ENCODE measurements at places on chromosomes 4 and X.

DNA sequence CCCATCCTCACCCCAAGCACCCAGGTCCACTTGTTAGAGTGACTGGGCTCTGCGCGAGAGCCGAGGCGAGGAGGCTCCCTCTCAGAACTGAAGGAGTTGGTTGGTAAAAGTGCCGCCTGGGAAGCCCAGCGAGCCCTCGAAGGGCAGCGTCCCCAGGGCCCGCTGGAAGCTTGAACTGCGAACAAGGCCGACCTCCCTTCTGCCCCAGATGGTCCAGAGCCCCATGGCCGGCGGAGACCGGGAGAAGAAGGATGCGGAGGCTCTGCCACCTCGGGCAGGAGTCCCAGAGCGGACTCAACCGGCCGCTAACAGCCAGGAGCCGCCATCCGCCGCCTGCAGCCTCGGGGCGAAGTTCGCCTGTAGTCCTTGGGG, 116.3 kb upstream of the TEX13C start:
- no peak for DNase-seq

- DNase-seq: no peak
These were observed 96.5 kb downstream of the WWC2 start for GRCh38 chr4:183195534-183195933.

DNA sequence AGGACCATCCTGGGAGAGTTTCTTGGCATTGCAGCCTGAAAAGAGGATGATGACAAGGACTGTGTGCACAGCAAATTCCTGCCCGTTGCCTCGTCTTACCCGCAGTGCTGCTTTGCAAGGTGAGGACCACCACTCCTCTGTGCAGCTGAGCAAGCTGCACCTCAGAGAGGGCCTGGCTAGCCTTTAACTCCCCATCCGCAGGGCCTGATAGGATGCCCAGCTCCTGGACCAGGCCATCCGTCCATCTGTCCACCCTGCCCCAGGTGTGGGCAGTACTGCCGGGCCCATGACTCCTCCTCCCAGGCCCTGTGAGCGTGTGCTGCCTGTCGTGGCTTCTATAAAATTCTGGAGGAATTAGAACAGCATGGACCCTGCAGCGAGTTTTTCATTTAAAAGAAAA, 43.9 kb upstream of the PPP2R2C start:
- DNase-seq: no peak

DNA sequence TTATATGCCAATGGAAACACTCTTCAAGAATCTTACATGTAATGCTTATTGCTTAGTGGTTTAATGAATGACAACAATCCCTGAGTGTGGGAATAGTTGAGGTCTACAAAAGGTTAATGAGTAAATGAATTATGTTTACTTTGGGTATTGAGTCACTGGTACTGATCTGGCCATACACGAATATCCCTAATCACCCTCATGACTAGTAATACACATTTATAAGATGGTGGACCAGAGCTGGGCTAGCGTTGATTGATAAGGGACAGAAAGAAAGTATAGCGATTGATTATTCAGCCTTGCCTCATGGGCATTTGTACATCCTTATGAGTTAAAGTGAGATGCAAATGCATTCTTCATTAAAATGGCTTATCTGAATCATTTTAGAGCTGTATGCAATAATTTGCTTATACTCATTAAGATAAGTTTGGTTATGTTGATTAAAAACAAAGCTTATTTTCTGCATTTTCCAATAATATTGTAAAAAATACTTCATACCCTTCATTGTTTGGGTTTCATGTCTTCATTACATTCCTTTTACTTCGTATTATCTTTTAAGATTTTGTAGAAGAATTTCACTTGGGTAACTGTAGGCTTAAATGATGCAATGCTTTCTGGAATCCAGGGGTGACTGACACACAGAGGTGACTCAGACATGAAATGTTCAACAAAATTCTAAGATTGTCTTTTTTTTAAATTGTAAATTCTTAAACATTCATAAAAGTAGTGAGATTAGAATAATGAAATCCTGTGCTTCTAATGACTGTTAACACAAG, 47.4 kb downstream of the FGF2 start:
- DNase-seq: no peak

DNA sequence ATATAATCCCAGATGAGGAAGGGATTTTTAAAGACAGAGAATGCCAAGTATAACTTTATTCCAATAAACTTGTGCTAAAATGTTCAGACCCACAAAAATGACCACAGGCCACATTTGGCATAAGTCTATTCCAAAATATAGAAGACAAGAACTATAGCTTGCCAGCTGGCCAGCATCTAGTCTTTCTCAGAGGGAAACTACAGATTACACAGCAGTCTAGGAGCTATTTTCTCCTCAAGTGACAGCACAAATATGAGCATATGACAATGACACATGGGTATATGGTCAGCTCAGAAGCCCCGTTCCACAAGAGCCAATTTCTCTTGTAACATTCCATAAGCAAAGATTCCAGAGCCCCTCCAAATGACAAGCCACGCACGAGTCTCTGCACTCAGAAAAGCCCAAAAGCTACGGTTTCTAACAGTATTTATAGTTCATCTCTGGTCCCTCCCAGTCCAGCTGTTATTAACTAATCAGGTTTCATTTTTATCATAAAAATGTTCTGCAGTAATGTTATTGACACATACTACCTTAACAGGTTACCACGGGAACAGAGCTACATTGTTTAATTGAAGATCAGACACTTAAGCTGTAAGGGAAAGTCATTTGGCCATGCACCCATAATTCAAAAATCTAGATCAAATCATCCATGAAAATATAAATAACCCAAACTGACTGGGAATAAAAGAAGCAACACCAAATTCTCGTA, 70.3 kb downstream of the RAB28 start:
- no peak for DNase-seq

DNA sequence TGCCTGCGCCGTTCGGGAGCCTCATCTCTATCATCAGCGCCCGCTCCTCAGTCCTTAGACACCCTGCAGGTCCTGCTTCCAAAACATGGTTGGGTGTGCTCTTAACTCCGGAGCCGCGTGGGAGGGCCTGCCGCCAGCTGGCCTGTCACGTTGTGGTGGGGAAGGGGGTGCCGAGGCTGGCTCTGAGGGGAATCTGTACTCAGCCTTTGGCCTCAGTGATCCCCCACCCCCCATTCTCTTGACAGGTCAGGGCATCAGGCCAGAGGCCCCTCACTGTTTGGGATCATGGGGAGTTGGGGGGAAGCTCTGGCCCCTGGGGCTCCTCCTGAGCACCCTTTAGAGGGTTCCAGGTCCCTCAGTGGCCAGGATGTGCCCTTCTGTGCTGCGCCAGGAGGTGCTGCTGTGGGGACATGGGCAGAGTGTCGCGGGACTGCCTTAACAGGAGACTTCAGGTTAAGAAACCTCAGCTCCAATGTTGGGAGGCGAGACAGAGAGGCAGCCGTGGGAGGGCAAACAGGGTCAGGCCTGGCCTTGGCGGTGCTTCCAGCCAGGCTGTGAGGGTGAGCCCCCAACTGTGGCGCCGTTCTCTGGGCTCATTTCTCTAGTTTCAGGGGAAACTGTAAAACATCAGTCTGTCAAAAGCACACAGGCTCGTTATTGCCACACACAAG, 33.5 kb downstream of the TRMT44 start:
- no peak for DNase-seq

- no peak for DNase-seq
These were observed 27.2 kb downstream of the MAB21L2 start for GRCh38 chr4:150609131-150609530.

- no peak for DNase-seq
These were observed 217.8 kb downstream of the SHOX start for GRCh38 chrX:848386-848785.

- DNase-seq: peak; percentile 88
These were observed 96.5 kb downstream of the SLC2A9 start for GRCh38 chr4:9924750-9925149.

DNA sequence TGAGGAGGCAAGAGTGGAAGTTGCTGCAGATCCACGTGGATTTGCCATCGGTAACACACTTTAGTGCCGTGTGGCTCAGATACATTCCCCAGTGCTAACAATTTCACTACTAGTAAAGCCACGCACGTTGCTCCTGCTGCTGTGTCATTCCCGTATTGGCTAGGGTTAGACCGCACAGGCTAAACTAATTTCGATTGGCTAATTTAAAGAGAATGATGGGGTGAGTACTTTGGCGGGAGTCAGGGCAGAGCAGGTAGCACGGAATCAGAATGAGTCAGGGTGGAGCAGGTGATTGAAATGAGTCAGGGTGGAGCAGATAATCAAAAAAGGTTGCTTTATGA, 1337.5 kb downstream of the FSTL5 start:
- DNase-seq: no peak

GRCh38 chr4:24315056-24315455, 269.3 kb downstream of the DHX15 start:
- DNase-seq: no peak

- DNase-seq: no peak
These were observed 16.3 kb downstream of the SPRY1 start for GRCh38 chr4:123412700-123413512.

DNA sequence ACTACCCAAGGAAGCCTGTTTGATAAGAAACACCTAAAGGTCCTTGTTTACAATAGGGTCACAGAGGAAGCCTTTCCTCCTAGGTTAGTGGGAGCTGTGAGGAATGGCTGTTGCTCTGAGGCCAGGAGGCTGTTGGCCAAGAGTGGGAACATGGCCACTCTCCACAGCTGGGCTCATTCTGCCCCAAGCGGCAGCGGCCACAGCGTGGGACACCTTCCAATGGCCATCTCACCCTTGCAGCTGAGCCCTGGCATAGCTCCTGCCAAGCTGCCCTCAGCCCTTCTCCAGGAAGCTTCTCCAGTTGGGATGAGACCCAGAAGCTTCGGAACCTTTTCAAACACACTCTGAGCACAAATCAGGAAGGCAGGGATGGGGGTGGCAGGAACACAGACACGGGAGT, 111.8 kb upstream of the MAP3K15 start:
- DNase-seq: no peak

GRCh38 chrX:154436983-154437752, at the start of gene GDI1:
GDI1 (plus strand) TSS chrX:154437154; CDS start chrX:154437255, 101 bp downstream.
- DNase-seq: peak; percentile 6

GRCh38 chrX:144494074-144494473, 610.2 kb downstream of the UBE2NL start:
- no peak for DNase-seq

DNA sequence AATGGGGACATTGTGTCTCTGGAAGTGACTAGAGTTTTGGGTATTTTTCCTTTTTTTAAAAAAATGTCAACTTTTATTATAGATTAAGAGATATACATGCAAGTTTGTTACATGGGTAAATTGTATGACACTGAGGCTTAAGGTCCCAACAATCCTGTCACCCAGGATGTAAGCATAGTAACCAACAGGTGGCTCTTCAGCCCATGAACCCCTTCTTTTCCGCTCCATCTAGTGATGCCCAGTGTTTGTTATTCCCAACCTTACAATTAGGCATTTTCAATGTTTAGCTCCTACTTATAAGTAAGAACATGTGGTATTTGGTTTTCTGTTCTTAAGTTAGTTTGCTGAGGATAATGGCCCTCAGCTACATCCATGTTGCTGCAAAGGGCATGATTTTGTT, 102.7 kb downstream of the GRID2 start:
- no peak for DNase-seq

DNA sequence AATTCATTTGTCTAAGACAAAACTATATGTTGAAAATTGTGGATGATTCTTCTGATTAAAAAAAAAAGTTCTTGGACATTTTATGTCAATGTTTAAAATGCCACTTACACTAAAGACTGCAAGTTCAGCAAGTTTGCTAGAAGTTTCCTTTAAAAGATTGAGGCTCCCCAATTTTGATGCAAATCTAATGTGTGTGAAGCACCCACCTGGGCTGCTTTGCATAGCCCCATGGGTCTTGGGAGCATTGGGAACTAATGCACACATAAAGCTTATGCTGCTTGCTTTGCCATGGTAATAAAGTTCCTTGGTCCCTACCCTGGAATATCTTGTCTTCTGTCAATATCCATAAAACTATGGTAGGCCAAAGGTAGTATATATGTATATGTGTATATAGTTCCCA, 725.9 kb upstream of the GRID2 start:
- DNase-seq: no peak

GRCh38 chrX:17120816-17121215, 174.4 kb downstream of the REPS2 start:
- no peak for DNase-seq

- DNase-seq: peak; percentile 23
These were observed 163.1 kb downstream of the CPE start for GRCh38 chr4:165541851-165542459.

DNA sequence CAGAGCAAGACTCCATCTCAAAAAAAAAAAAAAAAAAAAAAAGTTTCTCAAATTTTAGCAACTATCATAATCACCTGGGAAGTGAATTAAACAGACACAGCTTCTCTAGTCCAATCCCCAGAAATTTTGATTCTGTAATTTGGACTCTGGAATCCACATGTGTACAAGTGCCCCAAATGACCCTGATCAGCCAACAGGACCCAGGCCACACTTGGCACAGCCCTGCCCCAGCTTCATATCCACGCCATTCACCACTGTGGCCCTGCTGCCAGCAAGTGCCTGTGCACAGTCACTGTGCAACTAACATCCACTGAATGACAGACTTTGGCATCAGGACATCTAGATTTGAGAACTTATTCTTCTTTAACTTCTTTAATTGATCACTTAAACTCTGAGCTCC, 14.1 kb upstream of the CXCL13 start:
- no peak for DNase-seq

DNA sequence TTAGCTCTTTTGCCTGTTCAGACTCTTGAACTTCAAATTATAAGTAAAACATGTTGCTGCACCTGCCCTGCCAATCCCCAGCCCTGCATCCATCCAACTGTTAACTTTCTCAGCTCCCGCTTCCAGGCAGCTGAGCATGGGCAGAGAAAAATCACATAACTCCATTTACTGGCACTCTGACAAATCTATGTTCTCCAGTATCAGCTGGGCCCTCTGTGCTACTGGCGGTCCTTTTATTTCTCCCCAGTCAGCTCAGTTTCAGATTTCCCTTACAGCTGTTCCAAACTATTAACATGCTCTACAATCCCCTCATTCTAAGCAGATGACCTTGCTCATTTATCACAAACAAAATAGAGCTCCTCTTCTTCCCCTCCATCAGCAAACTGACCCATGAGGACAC, 240.4 kb upstream of the TET2 start:
- peak; percentile 88 for DNase-seq

DNA sequence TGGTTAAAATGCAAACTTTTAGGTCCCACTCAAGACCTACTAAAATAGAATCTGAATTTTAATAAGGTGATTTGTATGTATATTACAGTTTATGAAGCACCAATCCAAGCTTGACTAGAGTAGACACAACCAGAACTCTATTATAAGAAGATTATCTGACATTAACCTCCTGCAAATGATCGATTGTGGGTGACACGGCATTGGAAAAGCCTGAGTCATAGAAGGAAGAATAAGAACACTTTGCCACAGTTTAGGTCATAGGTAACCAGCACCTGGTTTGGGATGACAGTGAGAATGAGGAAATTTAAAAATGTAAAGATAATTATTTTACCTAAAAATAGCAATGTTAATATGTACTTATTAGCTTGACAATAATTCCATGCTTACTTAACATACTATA, 15.2 kb downstream of the PDGFC start:
- no peak for DNase-seq

- DNase-seq: no peak
These were observed 110.3 kb upstream of the PDHA2 start for GRCh38 chr4:95729596-95729995.

GRCh38 chrX:9279234-9279544, 185.7 kb upstream of the TBL1X start:
- no peak for DNase-seq

GRCh38 chr4:120266602-120267001, 200.0 kb upstream of the MAD2L1 start:
- DNase-seq: no peak

- DNase-seq: no peak
These were observed 17.4 kb upstream of the TMPRSS11F start for GRCh38 chr4:68147079-68147478.

GRCh38 chr4:105135785-105136184, 10.9 kb upstream of the TET2 start:
- no peak for DNase-seq

All from NCI-H2171 treated with DMSO at 0.1 percent for 48 hours (cell line).